ENCODE measurements at places on chromosomes 1 and 21.

- peak; percentile 9 for DNase-seq
These were observed 373.4 kb downstream of the LMX1A start for GRCh38 chr1:164983023-164983650.

GRCh38 chr1:12615865-12616708 lies 1.9 kb downstream of the DHRS3 start:
- DNase-seq: peak; percentile 58

DNA sequence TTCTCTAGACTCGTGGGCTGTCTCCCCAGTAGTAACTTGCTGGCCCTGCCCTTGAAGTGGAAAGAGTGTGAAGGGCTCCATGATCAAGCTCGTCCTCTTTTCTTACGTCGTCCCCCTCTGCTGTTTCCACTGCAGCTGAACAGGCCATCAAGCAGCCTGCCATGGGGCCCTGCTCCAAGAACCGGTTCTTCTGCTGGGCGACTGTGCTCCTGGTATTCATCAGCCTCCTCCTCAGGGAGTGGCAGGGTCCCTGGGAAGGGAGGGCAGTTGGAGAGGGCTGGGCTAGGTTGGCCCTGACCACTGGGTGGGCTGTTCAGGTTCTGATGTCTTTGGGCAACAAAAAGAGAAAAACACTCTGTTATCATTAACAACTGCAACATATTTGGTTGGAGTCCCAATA lies 151.5 kb downstream of the FCRL5 start:
- DNase-seq: no peak

DNA sequence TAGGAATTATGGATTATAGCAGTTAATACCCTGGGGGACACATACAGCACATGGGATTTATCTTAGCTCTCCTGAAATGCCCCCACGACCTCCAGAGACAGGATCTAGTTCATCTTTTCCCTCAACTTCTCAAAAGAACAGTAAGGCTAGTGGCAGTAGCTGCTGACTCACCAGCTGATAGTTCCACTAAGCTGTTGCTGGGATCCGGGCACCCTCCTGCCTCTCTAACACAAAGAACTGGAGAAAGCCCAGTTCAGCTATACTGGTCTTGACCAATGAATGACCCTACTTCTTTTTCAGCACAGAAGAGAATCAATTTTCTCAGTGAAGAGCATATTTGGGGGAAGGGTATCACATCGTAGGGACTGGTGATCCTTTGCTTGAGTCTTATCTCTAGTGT lies 84.1 kb downstream of the PGBD5 start:
- no peak for DNase-seq

DNA sequence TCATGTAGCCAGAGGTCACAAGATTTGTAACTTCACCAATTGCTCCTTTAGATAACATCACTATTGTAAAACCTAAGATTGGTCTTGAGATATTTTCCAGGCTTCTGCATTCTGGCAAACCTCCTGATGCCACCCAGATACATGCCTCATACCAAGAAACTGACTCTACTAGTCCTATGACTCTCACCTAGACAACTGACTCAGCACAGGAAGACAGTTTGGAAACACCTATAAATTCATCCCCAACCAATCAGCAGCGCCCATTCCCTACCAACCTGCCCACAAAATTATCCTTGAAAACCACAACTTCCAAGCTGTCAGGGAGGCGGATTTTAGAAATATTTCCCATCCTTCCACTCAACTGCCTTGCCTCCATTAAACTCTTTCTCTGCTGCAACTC lies 2.6 kb downstream of the NME7 start:
- no peak for DNase-seq

DNA sequence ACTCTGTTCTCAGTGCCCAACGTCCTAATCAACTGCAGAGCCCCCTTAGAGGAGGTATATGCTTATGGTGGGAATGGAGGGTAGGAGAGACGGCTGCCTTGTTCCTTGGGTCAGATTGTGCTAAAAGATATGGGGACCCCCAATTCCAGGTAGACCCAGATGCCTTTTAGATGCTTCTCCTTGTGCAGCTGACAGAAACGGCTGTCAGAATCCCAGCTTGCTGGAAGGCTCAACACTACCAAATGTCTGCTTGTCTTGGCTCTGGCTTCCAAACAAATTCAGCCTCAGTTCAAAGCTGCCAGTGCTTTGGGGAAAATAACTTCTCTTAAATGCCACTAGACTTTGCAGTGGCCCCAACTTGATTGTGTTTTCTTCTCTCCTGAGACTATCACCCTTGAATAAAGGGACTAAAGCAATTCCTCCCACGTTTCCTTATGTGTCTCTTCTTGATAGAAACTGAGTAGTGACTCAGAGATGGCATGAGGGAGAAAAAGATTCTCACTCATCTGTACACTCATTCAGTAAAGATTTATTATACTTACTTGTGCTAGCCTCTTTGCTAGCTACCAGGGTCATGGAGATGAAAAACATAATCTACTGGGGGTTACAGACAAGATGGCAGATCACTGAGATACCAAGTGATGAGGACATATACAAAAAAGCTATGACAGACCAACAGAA lies 3.4 kb upstream of the RNF19B start:
- no peak for DNase-seq

- DNase-seq: no peak
These were observed 717.6 kb downstream of the PTPRU start for GRCh38 chr1:29953961-29954360.

GRCh38 chr1:113993072-113993471 lies 13.8 kb downstream of the OLFML3 start:
- no peak for DNase-seq

DNA sequence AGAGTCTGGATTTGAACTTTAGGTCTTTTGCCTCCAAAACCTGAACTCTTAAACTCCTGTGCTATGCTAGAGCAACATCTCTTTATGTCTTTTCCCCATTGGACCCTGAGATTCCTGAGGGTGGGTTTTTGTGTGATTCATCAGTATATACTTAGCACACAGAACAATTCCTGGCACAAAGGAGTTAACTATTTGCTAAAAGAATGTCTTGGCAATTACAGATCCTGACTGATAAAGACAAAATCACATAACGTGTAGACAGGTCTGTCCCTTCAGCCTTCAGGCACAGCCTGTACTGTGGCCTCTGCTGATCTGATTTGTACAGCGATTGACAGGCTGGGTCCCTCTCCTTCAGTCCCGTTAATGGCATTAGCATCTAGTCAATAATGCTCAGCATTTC lies 162.4 kb upstream of the BEND5 start:
- no peak for DNase-seq

GRCh38 chr1:34199927-34200326 lies 23.2 kb downstream of the C1orf94 start:
- DNase-seq: no peak

- no peak for DNase-seq
These were observed 9.7 kb downstream of the CA6 start for GRCh38 chr1:8955406-8955805.

DNA sequence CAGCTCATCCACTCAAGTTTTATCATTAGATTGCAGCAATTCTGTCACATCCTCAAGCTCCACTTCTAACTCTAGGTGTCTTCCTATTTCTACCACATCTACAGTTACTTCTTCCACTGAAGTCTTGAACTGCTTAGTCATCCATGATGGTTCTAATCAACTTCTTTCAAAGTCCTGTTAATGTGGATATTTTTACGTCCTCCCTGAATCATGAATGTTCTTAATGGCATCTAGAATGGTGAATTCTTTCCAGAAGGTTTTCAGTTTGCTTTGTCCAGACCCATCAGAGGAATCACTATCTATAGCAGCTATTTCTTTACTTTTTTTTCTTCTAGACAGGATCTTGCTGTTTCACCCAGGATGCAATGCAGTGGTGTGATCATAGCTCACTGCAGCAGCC lies 78.0 kb upstream of the RNPC3 start:
- DNase-seq: no peak

DNA sequence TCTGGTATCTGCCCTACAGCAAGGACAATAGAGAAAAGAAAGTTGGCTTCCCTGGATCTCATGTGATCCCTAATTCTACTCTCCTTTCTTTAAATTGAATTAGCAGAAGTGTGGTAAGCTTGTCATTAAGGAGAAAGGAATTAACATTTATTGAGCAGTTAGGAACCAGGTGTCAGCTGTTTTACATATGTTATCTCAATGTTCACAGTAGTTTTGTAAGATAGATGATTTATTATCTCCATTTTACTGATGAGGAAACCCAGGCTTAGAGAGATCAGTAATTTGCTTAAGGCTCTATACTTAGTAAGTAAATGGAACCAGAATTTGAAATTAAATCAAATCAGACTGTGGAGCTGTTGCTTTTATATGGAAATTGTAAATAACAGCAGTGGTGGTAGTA lies 8.0 kb downstream of the XPR1 start:
- DNase-seq: no peak

- no peak for DNase-seq
These were observed 158.7 kb downstream of the DSCAM start for GRCh38 chr21:40688106-40688864.

- no peak for DNase-seq
These were observed 240.5 kb downstream of the TGFB2 start for GRCh38 chr1:218585511-218586184.

- DNase-seq: no peak
These were observed 1.9 kb upstream of the SFT2D2 start for GRCh38 chr1:168223681-168224540.

- DNase-seq: no peak
These were observed 556.6 kb downstream of the OMA1 start for GRCh38 chr1:57989877-57990276.

- no peak for DNase-seq
These were observed 1886.9 kb downstream of the NCAM2 start for GRCh38 chr21:22885079-22885478.

- no peak for DNase-seq
These were observed 52.7 kb downstream of the DIRAS3 start for GRCh38 chr1:67997746-67998145.

DNA sequence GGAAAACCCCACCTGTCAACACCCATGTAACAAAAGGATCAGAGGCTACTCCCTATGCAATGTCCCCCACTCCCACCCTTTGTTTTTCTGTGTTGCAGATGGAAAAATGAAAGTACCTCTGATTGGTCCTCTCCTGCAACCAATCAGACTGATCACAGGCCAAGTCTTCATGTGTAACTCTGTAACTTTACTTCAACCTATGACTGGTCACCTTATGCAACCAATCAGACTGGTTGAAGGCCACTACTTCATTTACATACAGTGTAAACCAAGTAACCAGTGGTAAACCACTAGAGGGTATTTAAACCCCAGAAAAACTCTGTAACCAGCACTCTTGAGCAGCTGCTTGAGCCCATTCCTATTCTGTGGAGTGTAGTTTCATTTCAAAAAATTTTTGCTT lies 266.3 kb upstream of the OLFM3 start:
- DNase-seq: no peak

- DNase-seq: no peak
These were observed 522.5 kb downstream of the PTPRC start for GRCh38 chr1:199161319-199161680.

DNA sequence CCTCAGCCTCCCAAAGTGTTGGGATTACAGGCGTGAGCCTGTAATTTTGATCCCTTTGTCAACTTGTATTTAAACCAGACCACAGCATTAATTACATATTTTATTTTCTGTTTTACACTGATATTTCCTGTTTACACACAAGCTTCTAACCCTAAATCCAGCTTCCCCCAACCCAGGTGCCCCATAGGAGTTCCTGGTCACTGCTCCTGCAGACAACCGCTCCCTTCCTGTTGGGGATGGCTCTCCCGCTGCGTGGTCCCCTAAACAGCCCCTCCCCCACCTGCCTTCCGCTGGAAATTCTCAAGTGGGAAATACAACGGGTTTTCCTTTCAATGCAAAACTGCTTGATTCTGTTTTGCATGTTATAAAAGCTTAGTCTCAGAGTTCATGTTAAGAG lies 3.7 kb downstream of the CSTB start:
- no peak for DNase-seq

DNA sequence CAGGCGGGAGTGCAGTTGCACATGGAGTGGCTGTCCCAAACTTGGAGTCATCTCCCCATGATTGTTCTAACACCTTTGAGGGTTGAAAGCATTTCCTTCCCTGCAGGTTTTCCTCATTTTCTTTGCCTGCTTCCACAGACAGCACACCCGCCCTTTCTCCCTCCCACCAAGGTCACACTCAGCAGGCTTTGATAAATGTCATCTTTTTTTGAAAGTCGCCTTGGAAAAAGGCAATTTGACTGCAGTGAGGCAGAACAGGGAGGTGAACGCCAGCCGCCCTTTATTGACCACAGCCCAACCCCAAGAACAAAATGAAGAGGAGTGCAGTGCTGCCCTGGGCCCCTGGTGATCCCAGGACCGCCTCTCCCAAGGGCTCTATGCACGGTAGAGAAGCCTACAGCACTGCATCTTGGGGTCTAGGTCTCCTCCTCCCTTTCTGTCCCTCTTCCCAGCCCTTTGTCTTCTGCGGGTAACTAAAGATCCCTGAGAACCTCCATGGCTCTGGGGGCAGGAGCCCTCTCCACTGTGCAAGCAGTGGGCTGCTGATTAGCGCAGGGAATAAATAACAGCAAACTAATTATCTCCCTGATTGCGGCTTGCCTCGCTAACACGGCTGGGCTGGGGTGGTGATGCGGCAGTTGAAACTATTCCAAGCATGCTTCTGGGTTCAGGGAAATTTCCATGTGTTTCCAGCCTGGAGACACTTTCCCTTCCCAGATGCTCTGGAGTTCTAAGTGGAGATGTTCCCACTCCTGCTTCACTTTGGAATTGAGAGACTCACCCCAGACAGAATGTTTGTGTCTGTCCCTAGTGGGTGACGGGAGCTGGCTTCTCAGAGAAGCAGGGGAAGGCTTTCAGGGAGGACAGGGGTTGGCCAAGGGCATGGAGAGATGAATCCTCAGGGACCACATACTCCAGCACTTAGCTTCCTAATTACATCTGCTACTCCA lies 11.8 kb upstream of the AMIGO1 start:
- DNase-seq: no peak

GRCh38 chr1:61241973-61242381 lies 159.6 kb downstream of the NFIA start:
- DNase-seq: no peak

DNA sequence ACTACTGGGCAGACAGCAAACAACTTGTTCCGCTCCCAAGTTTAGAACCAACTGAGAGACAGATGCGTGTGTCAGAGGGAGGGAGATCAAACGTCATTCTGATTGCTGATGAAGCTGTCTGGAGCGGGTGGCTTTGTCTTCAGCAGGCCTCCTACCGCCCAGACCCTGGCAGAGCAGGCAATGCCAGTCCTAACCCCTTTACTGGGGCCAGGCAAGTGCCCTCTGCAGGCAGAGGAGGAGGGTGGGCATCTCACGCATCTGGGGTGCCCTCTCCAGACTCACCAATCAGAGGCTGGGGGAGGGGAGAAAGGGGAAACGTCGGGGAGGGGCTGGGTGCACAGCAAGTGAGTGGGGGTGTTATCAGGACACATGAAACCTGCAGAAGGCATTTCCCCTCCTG lies 126.6 kb downstream of the ACTL8 start:
- DNase-seq: no peak

GRCh38 chr1:1272341-1273208 lies 1.1 kb downstream of the UBE2J2 start:
- DNase-seq: no peak

GRCh38 chr1:207858806-207859205 lies 52.1 kb downstream of the CD34 start:
- DNase-seq: no peak

DNA sequence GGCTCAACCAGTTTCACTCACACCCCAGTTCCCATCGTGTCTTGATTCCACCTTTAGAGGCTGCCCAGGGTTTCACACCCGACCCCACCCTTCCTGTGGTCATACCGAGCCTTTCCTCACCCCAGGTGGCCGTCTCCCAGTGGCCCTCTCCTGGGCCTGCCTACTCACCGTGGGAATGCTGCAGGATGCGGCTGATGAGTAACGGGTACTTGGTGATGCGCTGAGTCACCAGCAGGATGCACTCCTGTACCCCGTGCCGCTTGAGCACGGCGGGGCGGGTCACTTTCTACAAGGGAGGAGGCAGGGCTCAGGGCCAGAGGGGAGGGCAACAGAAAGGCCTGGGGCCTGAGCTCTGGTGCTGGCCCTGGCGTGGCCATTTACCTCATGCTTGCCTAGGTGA lies 16.4 kb downstream of the ARHGEF2 start:
- peak; percentile 44 for DNase-seq
